ENCODE measurements at places on chromosomes 4 and X.

DNA sequence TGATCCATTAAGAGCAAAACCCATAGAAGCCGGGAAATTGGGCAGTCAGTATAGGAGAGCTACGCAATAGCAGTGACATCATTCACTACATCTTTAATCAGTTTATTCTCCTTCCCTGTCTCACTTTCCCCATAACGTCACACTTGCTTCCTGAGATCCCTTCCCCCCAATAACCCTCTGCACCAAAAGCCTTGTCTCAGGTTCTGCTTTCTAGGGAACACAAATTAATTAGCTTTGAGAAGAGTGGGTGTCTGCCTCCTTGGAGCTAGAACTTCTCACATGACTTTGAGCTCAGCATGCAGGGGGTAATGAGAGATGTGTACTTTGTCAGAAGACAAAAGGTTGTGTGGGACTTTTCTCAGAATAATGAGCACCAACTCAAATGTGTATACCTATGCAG lies 128.3 kb upstream of the MAOA start:
- DNase-seq = no peak

DNA sequence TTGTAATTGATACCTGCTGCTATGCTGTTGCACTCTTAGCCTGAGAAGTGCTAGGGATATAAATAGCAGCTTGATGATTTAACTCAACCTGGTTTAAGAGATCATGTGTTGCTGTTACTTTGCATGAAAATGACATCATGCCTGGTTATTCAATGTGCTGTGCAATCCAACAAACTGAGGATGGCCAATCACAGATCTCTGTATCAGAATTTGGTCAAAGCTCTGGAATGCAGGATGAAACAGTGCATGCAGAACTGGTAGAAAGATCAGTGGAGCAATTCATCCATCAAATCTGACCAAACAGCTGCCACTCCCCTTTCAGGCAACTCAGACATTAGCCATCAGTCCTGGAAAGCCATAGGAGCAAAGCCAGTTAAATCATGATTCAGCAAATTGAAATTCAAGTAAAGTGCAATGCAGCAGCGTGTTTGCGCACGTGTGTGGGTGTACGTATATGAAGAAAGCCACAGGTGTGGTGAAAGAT lies 160.3 kb upstream of the RASGEF1B start:
- DNase-seq = no peak

- DNase-seq = no peak
Observed at GRCh38 chrX:123504047-123504446, 228.8 kb downstream of the THOC2 start.

DNA sequence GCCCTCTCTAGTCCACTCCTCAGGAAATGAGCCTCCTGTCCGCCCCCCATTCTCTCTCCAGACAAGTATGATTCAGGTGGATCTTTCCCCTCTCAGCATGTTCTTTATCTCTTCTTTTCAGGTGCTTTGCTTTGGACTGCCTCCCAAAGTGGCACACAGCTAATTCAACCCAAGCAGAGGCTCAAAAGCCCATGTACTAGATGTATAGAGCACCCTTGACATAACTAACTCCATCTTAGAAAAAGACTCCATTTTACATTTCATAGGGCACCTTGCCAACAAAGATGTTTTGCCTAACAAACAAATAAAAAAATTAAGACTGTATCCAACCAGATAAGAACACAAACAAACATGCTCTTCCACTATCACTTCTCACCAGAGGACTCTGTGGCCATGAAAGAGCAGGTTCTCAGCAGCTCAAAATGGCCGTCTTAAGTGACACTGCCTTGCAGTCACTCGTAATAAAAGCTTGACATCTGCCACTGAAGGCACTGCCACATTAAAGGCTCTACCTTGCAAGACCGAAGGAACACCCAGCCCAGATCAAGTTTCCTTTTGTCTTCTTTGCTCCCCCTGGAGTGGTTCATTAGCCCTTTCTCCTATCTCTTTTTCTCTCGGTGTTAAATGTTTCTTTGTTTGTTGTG lies 84.9 kb upstream of the TAB3 start:
- no peak for DNase-seq

GRCh38 chr4:161197912-161198311 lies 965.9 kb downstream of the FSTL5 start:
- no peak for DNase-seq

GRCh38 chr4:126251169-126251568 lies 936.4 kb downstream of the FAT4 start:
- no peak for DNase-seq

DNA sequence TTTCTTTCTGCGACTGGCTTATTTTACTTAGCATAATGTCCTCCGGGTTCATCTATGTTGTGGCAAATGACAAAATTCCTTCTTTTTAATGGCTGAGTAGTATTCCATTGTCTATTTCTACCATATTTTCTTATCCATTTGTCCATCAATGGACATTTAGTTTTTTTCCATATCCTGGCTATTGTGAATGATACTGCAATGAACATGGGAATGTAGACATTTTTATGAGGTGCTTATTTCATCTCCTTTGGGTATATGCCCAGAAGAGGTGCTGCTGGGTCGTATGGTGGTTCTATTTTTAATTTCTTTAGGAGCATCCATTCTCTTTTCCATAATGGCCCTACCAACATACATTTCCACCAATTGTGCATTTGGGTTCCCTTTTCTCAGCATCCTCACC lies 76.5 kb upstream of the HPGD start:
- DNase-seq = no peak

- no peak for DNase-seq
Observed at GRCh38 chr4:101458914-101459313, 111.6 kb upstream of the PPP3CA start.

- peak; percentile 80 for DNase-seq
Observed at GRCh38 chrX:135521405-135522131, 1.1 kb downstream of the INTS6L start.

- DNase-seq = no peak
Observed at GRCh38 chr4:147836807-147837206, 104.9 kb downstream of the ARHGAP10 start.

- DNase-seq = no peak
Observed at GRCh38 chrX:51435101-51435500, 61.3 kb downstream of the NUDT11 start.

DNA sequence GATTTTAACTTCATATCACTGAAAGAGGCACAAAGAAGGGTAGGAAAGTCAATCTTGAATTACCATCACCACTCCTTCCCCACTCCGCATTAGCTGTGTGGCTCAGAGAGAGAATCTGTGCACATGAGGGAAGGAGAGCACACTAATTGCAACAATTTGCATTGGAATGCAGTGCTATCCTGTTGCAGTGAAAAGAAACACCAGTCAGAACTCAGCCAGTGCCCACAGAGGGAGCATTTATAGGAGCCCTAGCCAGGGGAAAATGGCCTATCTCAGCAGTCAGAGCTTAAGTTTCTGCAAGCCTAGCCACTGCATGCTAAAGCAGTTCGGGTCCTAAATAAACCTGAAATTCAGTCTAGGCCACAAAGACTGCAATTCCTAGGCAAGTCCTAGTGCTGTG lies 159.4 kb upstream of the AR start:
- no peak for DNase-seq

DNA sequence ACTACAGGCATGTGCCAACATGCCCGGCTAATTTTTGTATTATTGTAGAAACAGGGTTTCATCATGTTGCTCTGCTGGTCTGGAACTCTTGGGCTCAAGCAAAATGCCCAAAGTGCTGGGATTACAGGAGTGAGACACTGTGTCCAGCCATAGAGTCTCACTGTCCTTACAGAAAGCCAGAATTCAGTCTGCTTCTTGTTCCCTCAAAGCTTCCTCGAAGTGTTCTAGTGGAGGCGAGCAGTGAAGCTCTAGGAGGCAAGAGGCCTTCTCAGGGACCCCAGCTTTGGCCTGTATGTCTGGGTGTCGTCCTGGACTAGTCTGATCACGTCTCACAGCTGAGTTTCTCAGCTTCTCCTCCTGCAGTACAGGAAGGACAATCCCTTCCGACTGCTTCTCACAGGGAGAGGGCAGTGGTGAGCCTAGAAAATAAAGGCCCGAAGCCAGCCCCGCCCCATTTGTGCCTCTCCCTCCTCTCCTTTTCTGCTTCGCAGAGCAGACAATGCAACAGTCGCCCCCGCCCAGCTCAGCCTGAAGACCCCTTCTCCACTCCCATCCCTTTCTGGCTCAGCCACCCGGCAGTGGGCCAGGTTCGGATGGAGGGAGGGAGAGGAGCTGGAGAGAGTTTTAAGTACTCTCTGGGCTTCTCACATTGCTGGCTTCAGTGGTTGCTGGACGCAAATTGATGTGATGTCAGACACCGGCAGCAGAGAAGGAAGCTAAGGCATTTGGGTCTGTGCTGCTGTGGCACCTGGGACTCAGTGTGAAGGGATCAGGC lies 11.1 kb upstream of the FAM3A start:
- DNase-seq = peak; percentile 35

DNA sequence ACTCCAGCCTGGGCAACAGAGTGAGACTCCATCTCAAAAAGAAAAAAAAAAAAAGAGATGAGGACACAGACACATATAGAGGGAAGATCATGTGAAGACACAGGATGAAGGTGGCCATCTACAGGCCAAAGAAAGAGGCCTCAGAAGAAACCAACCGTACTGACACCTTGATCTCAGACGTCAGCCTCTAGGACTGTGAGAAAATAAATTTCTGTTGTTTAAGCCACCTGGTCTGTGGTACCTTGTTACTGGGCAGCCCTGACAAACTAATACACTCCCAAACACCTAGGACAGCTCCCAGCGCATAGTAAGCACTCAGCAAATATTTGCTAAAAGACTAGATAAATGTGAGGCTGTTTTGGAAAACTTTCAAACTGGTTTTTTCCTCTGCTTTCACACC lies 59.2 kb upstream of the SMIM10 start:
- no peak for DNase-seq

DNA sequence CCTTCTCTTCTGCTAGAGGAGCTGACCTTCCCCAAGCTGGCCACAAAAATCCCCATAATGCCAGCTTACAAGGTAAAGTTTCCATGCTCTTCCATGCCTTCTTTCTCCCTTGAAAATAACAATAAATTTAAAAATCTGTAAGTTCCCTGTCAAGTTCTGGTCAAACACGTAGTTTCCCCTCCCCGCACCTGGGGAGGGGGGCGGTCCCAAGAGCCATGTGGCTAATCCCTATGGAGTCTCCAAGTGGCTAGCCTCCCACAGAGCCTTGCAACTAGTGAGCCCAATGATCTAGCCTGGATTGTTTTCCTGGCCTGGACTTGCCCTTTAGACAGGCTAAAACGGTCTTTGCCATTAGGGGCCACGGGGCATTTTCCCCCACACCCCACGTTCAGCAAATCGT lies 2.1 kb upstream of the NRK start:
- no peak for DNase-seq

DNA sequence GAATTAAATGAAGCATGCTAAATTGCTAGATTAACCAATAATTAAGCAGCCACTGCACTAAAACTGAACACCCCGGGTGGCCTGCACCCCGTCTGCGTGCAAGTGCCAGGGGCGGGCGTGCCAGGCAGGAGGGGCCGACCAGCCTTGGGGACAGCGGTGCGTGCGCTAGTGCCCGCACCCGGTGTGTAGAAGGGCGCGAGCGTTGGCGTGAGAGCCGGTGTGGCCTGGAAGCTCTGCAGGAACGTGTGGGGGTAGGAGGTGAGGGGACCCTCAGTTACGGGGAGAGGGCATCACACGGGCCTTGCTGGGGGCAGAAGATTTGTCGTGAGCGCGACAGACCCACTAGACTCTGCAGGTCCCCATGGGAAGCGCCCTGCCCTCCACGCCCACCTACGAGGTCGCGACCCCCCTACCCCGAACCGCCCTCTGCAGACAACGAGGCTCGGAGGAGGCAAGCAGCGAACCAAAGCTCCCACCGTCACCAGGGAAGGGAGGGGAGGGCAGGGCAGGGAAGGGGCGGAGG lies 105.8 kb downstream of the FAM53A start:
- DNase-seq = no peak

DNA sequence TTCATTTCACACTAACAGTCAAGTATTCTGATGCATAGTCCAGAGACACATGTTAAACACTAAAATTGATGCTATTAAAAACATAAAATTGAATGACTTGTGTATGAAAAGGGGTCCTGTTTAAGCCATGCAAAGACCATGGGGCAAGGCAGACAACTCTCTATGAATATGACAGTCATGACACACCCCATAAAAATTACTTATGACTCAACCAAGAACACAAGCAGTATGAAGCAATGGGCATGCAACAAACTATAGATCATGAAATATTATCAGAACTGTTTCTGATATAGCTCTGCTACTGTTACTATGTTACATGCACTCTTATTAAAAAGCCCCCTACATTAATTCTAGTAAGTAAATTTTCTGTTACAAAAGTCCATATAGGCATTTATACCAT lies 57.5 kb upstream of the ZCCHC13 start:
- DNase-seq = no peak

GRCh38 chr4:105139646-105140045 lies 7.0 kb upstream of the TET2 start:
- no peak for DNase-seq

DNA sequence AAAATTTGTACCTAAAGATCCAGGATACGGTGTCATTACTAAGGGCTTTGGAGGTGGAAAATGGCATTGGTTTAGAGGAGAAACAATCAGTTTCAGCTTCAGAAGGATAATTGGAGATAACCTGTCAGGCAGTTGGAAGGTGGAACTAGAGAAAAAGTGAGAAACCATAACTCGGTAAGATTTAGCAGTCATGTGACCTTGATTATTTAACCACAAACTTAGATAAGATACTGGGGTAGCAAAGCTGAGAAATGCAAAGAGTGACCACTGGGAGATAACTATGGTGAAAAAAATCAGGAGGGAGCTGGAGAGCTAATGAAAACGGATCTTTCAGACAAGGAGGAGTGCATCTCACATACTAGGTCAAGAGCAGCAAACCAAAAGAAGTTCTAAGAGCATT lies 58.3 kb upstream of the SMARCA5 start:
- DNase-seq = no peak

GRCh38 chr4:153117554-153117953 lies 86.7 kb upstream of the TRIM2 start:
- no peak for DNase-seq

DNA sequence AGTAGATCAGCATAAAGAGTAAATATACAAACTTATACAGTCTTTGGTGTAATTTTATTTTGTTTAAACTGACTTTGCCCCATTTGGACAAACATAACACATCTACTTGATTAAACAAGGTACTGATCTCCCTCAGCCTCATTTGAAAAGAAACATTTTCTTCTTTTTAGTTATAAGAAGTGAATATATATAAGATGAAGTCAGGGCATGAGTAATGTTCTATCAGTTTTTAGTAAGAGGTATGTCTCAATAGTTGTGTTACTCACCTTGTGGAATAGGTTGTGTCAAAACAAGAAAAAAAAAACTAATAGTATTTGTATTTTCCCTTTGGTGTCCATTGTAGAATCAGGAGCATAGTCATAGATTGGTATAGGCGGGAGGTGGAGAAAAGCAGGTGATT lies 327.4 kb downstream of the RPA4 start:
- DNase-seq = no peak

- DNase-seq = no peak
Observed at GRCh38 chr4:140088323-140088967, 65.5 kb downstream of the MAML3 start.

GRCh38 chrX:4277122-4277521 lies 563.7 kb upstream of the PRKX start:
- no peak for DNase-seq

DNA sequence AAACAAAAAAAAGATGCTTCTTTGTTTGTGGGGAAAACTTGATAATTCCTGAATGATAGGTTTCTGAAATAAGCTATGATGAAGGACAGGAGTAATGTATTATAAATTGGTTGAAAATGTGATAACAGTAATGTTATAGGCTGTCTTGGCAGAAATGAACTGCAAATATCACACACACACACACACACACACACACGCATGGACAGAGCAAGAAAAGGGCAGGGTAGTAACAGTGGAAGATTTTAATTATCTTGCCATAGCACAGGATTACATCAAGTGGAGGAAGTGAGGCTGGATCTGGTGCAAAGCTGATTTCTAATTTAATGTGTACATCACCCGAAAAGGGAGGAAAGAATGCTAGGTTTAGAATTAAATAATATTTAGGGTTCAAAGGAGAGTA lies 97.5 kb upstream of the CXXC4 start:
- DNase-seq = no peak

All from T-helper 1 cell (primary cell).